ENCODE measurements at places on chromosomes 3 and 15.
A peak's percentile ranks its signal among the peaks of the same experiment; 100 is the strongest.

- DNase-seq = no peak
These were observed 520.0 kb downstream of the GABRG3 start for GRCh38 chr15:27490867-27491595.

DNA sequence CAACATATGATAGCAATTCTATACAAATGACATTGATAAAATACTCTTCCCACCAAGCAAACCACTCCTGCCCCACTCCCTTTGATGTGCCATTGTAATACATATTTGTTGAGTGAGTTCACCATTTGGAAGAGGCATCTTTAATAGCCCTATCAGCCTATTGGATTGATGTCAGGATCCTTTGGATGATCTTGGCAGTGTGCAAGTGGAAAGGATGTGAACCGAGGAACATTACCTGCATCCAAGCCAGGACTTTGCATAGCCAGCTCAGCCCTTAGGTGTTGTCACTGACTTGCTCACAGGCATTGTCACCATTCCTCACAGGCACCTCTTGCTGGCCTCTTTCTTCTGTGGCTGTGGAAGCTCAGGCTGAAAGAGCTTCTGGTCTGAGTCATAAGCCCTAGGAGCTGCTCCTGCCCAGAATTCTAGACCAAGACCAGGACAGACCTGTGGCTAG is 16.5 kb upstream of the TIMP4 start:
- DNase-seq = no peak

DNA sequence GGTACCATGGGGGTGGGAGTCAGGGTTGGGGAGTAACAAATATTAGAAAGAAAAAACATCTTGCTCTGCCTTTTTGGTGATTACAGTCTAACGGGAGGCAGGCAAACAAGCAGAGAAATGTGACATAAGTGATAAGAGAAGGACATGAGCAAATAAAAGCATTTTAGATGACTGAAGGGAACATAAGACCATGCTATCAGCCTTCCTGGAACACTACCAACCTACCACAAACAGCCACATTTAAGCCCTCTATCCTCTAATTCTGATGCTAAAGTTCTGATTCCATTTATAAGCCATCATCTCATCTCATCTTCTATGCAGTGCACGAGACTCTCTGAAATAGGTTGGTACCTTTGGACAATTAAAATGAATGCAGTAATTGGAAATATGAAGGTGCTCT is 243.4 kb upstream of the P2RY1 start:
- DNase-seq = no peak

DNA sequence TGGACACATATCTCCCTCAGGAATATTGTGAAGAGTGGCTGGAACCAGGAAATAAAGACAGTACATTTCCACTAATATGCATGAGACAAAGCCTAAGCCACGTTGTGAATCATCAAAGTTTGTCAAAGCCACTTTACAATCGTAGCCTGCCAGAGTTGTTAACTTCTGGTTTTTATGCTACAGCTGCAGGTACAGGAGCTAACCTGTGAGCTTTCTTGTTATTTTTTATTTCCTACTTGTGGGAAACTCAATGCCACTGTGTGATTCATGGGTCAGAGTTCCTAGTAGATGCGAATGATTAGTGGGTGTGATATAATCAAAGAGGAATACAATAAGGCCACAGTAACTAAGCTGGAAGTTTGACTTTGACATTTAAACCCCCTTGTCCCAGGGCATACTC is 44.4 kb upstream of the TEX9 start:
- no peak for DNase-seq

DNA sequence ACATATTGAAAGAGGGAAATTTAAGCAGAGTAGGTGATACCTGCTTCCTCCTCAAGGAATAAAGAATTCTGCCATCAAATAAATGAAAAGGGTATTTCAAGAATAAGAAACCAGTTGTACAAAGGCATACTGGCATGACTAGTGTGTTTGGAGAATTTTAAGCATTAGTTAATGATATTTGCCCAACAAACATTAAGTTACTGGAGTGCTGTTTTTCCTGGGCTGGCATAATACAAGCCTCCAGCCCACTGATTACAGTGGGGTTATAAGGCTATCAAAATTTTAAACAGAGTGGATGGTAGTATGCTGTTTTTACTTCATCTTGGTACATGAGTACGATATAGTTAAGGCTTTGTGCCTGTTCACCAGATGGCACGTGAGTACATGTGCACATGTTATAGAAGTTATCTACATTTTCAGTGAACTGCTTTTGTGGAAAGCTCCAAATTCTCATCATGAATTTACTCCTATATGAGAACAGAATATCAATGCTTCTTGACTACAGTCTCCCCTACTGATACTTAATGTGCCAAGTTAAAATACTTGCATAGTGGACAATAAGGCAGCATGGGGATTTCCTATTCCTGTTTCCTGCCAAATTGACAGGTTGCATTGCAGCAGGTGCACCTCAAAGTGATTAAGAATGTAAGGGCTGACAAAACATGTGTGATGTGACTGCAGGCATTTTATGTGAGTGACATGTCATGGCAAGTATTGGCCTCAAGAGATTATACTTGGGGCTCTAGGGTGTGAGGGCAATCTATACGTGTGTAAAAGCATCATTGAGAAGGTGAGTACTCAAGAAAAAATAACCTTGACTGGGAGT is 14.9 kb downstream of the NAALADL2 start:
- DNase-seq = no peak

DNA sequence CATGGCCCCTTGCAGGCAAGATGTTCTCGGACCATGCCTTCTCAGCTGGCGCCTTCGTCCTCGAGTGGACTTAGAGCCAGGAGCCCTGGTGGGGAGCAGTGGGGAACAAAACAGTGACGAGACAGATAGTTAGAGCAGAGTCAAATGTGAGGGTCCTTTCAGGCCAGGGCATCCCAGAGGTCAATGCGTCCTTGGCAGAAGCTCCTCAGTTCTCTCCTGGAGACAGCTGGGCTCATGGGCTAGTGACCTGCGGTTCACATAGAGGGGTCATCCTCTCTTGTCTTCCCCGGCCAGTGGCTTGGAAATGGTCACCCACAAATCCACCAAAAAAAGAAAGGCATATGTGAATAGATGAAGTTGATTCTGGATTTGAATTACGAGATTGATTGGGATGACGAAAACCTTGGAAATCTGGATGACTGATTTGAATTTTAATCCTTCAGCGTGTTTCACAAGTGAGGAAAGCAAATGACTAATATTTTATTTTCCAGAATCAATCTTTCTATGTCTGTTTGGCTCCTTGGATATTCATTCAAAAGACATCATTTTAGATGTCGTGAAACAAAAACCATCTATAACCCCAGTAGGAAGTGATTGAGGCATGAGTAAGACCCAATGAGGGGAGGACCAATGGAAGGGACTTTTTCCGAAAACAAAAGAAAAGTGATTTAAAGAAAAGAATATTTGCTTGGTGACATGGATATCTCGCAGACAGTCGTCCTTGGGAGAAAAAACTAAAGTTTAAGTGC is 84.5 kb downstream of the ASB7 start:
- DNase-seq = no peak

- DNase-seq = no peak
These were observed 284.1 kb downstream of the FHIT start for GRCh38 chr3:60967141-60967540.

DNA sequence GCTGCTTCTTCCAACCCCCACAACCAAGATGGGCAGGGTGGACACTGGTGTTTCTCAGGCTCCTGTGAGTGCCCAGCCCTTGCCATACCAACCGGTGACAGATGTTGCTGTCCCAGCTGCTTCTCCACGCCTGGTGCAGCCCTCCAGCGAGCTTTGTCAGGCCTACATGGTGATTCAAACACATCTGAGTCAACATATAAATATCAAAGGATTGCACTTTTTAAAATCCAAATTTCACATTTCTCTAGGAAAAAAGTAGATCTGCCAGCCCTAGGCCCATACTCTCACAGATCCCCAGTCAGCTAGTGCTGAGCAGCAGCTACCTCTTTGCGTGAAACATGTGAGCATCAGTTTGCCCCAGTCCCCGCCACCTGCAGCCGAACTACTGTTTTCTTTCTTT is 52.7 kb downstream of the RPN1 start:
- DNase-seq = no peak

GRCh38 chr3:65026151-65026550 is 338.4 kb upstream of the ADAMTS9 start:
- no peak for DNase-seq

- peak; percentile 16 for DNase-seq
These were observed 1.1 kb downstream of the EDEM1 start for GRCh38 chr3:5188419-5189221.

DNA sequence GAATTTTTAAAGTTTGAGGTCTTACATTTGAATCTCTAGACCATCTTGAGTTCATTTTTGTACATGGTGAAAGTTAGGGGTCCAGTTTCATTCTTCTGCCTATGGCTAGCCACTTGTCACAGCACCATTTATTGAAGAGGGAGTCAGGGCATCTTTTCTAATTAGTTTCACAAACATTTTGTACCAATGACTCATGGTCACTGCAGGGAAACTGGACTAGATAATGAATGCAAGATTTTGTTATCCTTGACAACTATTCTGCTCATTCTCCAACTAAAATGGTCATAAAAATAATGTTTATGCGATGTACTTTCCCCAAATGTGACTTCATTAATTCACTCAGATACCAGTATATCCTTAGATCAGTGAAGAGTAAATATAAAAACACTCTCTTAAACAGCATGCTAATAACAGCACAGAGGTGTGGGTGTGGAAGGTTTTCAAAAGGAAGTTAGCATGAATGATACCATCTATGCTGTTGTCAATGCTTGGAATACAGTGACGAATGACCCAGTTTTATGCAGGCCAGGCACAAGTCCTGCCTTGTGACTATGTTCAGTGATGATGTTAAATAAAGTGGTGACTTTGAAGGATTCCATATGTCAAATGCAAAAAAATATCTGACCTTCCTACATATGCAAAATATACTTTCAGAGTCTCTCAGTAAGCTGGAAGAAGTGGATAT is 314.9 kb upstream of the TMCO5A start:
- DNase-seq = no peak

Measured in stimulated activated CD8-positive, alpha-beta memory T cell treated with anti-CD3 and anti-CD28 coated beads, Interleukin-2, amount 100 ng/mL, for 1 hour (primary cell).